Naive thymus-derived CD8-positive, alpha-beta T cell (primary cell): ENCODE measurements at places on chromosomes 2 and 18.

DNA sequence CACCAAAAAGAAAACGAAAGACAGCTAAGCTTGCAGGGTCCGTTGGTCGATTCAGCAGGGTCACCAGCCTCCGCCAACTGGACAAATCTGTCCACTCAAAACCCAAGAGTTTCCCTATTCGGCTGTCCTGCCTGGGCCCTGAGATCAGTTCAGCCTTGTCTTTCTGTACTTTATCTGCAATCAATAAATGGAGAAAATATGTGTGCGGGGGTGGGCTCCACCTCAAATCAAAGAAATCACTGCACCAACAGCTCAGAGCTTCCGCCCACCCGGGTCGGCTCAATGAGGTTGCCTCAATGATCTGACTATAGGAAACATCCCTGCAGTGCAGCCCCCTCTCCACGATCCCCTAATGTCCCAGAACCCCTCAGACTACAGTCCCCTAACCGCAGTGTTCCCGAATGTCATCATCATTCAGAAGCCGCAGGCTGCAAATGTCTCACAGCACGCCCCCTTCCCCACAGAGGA, 447 bp downstream of the GGCX start:
- DNase-seq: no peak

DNA sequence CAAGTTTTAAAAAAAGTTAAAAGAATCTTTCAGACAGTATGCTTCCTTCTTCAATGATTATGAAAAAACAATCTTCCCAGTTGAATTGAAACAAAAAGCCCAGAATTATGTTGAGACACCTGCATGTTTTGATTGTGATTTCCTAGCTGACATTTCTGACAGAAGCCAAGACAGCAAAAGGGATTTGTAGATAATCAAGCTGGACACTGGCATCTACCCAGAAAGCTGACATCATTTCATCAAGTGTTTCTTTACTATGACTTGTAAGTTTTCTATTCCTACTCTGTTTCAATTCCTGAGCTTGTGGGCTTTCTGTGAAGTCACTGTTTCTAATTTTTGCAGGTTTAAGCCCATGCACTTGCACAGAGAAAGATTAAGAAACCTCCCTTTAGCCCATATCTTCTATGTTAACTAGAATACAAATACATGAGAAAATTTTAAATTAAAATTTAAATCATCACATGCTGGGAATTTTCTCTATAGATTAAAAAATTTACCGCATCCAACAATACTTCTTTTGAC, 82.9 kb upstream of the CCDC85A start:
- no peak for DNase-seq

DNA sequence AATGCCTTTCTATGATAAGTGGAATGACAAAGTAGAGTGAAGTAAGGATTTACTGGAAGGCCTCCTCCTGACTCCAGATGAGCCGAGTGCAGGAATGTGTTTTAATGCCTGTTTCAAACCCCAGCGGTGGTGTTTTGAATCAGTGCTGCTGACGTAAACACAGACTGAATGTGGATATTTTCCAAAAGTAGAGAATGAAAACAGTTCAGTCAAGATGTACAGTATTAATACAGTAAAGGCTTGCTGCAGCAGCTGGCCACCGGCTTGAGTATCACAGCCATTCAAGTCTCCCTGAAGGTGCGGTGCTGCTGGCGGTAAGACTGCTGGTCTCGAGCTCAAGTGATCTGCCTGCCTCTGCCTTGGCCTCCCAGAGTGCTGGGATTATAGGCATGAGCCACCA, 46.7 kb downstream of the ARHGAP28 start:
- no peak for DNase-seq

DNA sequence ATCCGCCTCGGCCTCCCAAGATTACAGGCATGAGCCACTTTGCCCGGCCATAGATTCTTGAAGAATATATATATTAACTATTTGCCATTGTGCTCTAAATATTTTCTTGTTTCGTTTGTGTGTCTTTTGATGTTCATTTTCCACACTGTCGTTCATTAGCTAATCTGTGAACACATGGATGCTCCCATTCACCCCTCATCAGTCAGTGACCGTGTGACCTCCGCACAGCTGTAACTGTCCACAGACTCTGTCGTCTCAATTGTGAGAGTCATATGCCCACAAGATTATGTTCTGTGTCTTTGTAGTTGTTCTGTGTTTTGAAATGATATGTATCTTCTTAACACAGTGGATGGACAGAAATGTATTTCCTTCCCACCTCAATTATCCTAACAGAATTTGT, 29.6 kb downstream of the RAMP1 start:
- DNase-seq: no peak

DNA sequence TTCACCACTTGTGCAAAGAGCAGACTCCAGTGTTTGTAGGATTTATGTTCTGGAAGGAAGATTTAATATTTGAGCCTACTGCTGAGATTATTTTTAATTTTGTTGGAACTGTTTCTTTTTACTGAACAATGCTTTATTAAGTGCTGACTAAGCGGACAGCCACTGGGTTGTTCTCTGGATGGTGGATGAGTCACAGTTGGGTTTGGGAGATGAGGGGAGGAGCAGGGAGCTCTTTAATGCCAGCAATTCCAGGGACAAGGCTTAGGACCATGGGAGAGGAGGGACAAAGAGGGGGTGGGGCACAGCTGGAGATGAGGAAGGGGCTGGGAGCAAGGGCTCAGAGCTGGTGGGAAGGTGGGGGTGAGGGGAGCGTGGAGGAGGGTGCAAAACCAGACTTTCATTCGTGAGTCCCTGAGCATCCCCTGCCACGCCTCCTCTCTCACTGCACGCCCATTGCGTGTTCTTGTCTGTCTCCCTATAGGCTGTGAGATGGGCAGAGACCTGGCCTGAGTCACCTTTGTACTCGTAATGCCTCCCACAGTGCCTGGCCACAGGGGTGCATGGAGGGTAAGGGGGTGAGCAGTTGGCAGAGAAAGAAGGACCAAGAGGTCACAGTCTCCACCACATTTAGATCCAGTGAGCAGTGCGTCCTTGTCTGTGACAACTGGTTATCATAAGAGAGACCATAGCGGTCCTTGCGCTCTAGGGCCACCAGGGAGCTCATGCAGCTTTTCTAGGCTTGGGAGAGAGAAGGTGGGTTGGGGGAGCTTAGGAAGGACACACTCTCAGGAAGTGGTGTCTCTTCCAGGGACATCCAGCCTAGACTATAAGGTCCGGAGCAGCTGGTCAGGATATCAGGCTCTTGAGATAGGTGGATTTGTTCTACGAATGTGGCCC, 18.4 kb downstream of the SLC4A3 start:
- no peak for DNase-seq

DNA sequence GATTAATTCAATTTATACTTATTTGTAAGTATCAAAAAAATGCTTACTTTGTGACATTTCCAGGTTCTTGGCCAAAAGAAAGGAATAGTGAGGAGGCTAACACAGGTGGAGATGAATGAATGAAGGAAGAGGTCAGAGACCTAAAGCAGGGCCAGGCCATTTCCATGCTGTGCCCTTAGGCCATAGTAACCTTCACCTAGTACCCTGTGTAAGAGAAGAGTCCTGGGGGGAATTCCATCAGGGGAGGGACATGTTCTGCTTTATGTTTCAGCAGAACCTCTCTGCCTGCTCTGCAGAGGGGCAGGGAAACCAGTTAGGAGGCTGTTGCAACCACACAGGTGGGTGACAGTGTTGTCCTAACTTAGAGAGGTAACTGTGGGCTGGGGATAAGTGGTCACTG, 204.2 kb upstream of the CDH20 start:
- no peak for DNase-seq

DNA sequence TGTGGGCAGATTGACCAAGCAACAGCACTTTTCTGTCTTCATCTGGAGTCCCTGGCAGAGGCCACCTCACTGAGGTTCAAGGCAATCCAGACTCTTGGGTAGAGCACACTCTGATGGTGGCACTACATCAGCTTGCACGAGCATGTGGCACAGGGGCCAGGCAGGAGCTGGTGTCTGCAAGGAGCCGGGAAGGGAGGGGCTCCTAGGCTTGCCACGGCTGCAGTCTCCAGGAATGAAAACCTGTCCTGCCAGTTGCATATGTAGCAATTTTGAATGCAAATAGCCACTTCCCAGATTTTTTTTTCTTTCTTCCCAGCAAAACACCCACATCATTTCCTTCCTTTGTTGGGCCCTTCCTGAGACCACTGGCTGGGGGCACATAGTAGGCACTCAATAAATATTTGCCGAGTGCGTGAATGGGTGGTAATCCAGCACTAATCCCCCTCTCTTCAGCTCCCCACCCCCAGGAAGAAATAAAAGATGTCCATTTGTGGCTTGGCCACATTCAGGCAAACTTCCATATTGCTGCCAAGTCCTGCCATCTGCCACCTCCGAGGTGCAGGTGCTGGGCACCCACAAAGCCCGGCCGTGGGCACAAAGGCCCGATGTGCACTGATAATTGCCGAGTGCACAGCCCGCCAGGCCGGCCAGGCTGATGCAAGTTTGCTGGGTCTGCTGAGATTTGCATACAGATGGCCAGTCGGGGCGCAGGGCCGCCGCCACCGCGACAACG, 72.4 kb downstream of the MYCN start:
- DNase-seq: no peak

DNA sequence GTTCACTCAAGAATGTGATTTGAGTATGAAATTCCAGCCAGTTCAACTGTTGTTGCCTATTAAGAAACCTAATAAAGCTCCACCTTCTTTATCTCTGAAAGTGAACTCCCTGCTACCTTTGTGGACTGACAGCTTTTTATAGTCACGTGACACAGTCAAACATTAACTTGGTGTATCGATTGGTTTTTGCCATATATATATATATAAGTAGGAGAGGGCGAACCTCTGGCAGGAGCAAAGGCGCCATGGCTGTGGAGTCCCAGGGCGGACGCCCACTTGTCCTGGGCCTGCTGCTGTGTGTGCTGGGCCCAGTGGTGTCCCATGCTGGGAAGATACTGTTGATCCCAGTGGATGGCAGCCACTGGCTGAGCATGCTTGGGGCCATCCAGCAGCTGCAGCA, at the start of gene UGT1A1:
Gene UGT1A1, plus strand, starts transcription at position 228 of the 400 bp plus-strand sequence. Its CDS starts 18 bp downstream, at position 246.
- no peak for DNase-seq

DNA sequence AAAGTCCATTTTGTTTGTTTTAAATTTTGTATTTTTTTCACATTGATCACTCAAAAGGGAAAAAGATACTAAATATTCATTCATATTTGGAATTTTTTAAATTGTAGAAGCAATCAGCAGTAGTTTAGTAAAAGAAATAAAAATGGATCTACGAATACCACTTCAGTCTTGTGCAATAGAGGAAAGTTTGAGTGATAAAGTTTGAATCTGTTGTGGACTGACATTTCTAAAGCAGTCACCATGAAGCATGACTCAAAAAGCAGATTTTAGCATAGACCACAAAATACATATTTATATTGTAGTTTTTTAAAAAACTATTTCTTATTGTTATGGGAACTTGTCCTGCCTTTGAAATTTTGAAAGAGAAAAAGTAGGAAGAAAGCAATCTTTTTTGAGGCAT, 520.5 kb upstream of the ZEB2 start:
- no peak for DNase-seq

DNA sequence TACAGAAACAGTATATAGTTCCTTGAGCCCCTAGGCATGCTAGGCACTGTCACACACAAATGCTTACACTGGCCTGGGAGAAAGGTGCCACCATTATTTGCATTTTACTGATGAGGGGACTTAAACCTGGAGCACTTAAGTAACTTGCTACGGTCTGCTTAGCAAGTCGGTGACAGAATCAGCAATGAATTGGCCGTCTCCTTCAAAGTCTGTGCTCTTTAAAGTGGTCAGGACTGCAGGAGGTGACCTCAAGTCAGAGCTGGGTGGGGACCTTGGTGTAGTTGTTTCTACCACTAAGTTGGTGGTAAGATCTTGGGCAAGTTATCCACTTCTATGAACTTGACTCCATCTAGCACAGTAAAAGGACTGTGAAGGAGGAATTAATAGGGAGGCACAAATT, 34.8 kb downstream of the PTPRM start:
- DNase-seq: no peak

DNA sequence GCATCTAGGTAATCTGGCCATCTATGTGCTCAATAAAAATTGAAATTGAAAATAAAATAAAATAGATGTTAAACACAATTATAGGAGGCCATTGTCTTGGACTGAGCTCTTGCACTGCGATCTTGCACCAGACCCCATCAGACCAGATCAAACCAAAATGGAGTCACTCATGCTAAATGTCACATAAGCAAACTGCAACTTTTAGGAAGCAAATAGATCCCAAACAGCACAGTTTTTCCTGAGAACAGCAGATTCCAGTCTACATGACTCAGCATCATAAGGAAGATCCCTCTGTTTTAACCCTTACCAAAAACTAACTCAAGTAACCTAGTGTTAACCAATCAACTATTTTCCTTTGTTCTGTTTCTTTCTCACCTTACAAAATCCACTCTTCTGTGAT, 57.7 kb upstream of the LRP1B start:
- no peak for DNase-seq

DNA sequence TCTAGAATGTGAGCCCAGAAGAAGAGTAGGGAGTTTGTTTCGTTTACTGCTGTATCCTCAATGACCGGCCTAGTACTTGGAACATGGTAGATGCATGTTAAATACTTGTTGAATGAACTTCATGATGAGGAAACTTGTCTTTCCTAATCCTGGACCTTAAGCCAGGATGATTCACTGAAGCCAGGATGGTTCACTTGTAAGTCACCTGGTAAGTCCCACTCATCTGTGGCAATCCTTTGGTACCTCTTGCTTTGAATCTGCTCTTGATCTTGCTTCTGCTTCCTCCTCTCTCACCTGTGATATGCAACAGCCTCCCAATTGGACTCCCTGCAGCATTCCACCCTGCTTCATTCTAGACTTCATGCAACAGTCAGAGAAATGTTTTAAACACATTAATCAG, 43.6 kb downstream of the QPCT start:
- DNase-seq: no peak

DNA sequence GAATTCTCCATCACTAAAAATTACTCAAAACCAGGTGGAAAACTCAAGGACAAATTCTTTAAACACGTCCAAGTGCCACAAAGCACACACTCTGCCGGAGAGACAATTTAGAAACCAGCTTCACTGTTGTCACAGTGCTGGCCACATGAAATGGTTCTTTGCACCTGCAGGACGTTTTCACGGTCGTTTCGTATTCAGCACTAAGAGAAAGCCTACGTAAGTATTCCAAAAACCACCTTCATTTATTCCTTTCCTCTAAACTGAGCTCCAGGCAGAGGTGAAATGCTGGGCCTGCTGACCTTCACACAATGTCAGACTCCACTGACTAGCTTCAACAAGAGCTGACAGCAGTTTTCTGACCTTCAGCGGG, 680 bp downstream of the ATP5F1A start:
- no peak for DNase-seq

DNA sequence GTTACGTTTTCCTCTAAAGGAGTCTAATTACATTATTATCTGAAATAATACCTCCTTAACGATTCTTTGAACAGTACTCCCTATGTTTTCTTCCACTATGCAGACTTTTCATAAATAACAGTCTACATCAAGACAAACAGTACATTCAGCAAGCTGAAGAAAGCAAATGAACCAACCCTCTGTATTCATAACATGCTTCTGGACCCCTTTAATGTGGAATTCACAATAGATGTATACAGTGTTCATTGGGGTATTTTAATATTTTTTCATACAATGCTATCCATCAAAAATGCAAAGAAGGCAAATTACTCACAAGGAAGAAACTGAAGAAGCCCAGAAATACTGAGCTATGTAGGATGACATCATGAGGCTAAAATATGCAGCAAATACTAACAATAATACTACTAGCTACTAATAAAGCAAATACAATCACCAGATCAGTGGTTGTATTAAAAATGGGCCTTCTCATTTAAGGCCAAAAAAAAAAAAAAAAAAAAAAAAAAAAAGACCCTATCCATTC, 408.6 kb downstream of the MTX2 start:
- DNase-seq: no peak
